Central memory CD4-positive, alpha-beta T cell (primary cell): ENCODE measurements at places on chromosomes 4 and X.

GRCh38 chr4:3190549-3190948 lies 58.4 kb upstream of the MSANTD1 start:
- DNase-seq, result no peak

GRCh38 chrX:41445171-41445570 lies 2.0 kb upstream of the NYX start:
- no peak for DNase-seq

- no peak for DNase-seq
Observed at GRCh38 chr4:104967034-104967401, 179.7 kb upstream of the TET2 start.

- no peak for DNase-seq
Observed at GRCh38 chrX:140762061-140762460, 52.5 kb downstream of the LINC00632 start.

DNA sequence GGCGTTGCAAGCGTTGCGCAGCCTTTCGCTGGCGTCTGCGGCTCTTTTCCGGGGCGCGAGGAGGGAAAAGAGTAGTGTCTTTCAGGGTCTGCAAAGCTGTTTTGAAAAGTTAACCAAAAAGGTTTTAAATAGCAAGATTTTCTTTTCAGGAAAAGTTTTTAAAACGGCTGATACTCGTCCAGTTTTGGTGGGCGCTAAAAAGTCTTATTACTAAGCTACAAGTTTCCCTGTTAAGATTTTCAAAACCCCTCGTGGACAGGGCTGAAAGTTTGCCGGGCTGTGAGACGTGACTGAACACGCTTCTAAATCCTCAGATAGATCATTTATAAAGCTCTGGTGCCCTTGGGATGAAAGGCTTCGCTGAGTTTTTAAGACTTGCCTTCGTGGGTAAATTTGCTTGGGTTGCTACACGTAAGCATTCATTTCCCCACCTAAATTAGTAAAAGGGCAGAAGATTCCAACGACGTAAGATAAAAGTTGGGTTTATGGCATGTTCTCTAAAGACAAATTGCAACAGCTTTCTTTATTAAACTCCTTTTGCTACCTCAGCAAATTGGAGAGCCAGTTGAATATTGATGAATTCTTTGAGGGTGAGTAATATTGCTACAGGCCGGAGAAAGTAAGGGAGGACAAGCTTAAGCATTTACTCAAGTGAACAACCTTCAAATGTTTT lies 91.5 kb downstream of the HPRT1 start:
- DNase-seq, result no peak

DNA sequence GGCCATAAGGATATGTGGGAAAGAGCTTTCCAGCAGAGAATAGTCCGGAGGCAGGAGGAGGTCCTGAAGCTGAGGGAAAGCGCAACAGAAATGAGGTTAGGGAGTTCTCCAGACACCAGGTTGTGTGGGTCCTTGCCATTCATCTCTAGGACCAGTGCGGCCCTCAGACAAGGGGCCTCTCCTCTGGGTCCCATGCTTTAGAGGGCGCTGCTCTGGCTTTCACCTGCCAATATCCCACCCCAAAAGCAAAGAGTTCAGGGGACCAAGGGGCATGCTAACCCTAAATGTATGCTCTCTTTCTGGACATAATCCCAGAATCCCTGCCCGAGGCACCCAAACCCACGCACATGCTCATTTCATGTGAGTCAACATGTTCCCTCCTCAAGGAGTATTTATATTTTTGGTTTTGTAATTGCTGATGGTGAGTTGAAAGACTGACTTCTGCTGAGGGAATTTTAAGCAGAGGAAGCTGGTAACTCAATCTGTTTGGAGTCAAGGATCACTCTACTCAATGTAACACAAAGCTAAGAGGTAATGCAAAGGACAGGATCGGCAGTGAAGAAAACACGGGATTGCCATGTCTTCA lies 14.8 kb downstream of the RPL34 start:
- DNase-seq, result no peak

GRCh38 chr4:20528508-20528907 lies 171.8 kb upstream of the PACRGL start:
- no peak for DNase-seq

DNA sequence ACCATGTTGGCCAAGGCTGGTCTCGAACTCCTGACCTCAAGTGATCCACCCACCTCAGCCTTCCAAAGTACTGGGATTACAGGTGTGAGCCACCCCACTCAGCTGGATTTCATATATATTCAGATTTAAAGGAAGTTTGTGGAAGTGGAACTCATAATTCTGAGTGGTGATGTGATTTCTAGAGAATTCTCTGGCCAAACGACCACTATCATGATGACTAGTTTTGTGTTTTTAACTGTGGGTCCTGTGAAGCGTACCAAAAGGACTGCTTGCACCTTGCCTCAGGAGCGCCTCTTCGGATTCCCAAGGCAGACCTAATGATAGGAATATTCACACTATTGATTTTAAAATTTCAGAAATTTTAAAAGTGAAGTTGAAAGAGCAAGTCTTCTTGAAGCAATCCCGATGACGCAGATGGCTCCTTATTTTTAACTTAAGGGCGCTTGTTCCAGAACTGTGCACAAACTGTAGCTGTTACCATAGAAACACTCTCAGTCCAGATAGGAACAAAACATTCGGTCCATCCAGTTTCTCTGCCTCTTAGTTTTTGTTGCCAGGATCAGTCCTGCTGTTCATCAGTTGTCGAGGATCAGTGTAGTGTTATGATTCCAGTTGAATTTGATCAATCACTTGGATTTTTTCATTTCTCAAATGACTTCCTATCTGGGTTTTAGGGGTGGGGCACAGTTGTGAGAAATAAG lies 51.7 kb upstream of the CLCN4 start:
- no peak for DNase-seq

GRCh38 chrX:129653181-129653970 lies 1.4 kb downstream of the APLN start:
- no peak for DNase-seq

GRCh38 chrX:112819813-112820212 lies 20.8 kb downstream of the AMOT start:
- no peak for DNase-seq

- DNase-seq, result no peak
Observed at GRCh38 chr4:173367285-173367684, 3.5 kb upstream of the SAP30 start.

DNA sequence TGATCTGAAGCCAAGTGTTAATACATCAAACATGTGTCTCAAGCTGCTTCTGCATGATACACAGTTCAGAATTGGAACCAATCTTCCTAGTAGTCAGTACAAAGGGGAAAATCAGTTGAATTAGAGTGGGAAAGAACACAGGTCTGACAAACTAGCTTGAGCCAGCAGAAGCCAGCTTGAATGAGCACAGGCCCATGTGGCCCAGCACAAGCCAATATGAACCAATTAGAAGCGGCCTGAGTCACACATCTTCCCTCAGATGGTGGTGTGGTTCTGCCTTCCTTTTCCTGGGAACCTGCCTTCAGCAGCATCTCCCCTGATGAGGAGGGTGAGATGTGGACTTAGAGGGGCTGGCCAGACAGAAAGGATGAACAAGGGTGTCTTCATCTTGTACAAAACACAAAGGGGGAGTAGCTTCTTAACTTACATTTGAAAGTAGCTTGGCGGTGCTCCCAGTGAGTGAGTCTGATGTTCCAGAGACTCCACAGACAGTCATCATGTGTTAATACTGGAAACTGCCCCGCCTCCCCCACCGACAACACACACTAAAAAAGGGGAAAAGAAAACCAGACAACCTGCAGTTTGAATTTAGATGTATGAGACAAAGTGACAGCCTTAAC lies 72.0 kb downstream of the FRMPD4 start:
- no peak for DNase-seq

GRCh38 chrX:85223359-85223758 lies 20.2 kb downstream of the SATL1 start:
- DNase-seq, result no peak

DNA sequence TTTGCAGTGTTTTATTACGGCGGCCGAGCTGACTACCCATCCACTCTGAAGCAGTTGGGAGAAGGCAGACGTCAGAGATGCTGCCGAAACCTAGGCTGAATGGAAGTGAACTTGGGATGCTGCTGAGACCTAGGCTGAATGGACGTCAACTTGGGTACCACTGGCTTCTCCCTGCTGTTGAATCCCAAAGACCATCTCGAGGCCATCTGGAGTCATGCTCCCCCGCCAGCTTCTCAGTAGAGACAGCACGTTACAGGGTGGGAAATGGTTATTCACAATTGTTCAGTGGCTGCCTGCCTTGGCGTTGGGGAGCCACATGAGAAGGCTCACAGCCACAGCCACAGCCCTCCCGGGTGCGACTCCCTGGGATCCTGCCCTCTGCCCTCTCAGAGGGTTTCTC lies 40.9 kb downstream of the P2RY8 start:
- no peak for DNase-seq

GRCh38 chr4:143391895-143392294 lies 55.2 kb downstream of the GAB1 start:
- DNase-seq, result no peak

GRCh38 chr4:140151699-140152012 lies 2.3 kb downstream of the MAML3 start:
- DNase-seq, result no peak

- DNase-seq, result no peak
Observed at GRCh38 chr4:143344041-143344440, 7.4 kb downstream of the GAB1 start.

GRCh38 chr4:4306920-4307319 lies 16.9 kb downstream of the ZBTB49 start:
- no peak for DNase-seq

DNA sequence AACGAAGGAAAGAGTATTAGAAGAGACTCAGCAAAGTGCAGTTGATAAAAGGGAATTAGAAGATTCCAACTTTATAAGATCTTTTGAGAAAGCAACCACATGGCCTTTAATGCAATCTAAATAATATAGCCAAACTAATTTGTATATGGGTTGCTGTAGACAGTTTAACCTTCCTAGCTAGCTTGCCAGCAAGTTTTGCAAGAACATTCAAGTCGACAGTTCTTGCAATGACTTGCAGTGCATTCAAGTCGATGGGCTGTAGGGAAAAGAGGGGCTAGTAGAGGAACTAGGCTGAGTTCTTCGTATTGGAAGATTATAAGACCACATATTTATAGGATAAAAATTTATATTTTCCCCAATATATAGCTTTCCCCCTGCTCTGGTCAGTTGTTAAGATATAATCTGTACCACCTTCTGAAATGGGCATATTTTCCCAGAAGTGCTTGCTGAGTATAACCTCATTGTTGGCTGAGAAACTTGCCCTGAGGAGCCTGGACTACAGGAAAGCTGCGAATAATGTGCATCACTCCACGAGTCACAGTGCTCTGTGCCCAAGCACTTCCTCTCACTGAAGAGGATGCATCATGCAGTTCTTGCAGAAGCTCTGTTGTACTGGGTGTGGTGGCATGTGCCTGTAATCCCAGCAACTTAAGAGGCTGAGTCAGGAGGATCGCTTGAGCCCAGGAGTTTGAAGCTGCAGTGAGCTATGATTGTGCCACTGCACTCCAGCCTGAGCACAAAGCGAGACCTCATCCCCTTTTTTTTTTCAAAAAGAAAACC lies 56.7 kb downstream of the DOCK11 start:
- DNase-seq, result no peak

- DNase-seq, result no peak
Observed at GRCh38 chr4:114343015-114343414, 255.6 kb upstream of the UGT8 start.

DNA sequence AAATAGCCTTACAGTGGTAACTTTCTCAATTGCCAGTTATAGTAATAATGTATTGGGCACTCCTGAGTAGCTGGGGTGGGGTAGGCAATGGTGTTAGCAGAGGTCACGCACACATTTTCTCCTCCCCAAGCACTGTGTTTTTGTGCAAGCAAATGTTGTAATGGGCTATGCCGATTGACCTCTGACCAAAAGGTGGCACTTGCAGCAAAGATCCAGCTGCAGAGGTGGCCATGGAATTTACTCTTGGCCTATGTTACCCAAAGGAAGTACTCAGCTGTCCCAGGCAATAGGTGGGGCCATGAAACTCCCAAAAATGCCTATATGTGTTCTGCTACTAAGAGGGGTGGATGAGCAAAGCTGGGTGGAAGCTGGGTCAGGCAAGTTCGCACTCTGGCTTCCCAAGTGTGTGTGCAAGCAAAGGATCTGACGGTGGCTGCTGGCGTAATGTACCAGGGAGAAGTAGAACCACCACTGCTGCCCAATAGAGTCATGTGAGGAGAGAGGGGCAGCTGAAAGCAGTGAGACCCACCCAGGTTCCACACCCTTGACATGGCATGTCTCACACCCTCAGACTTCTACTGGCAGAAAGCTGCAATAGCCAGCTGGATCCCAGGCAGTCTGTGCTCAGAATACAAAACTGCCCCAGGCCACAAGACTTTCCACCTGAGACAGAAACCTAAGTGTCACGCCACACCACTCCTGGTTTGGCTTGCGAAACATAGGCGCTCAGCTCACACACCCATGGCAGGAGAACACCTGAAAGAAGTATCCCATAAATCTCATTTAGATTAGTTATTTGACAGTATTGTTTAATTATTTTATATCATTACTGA lies 353.3 kb upstream of the EMCN start:
- no peak for DNase-seq

DNA sequence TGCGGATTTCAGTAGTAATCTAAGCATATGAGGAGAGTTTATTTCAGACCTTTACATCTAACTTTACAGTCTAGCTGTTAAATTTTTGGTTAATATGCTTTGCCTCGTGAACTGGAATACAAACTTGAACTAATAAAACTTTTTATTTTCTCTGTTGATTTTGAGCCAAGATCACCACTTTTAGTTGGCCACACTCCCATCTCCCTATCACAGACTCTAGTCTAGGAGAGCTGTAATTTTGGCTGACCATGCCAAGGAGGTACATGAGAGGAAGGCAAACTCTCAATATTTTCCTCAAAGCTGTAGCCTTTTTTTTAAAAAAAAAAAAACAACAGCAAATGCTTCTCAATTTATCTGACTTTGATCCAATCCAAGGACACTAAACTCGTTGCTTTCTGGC lies 597.5 kb upstream of the PCDH7 start:
- DNase-seq, result no peak

DNA sequence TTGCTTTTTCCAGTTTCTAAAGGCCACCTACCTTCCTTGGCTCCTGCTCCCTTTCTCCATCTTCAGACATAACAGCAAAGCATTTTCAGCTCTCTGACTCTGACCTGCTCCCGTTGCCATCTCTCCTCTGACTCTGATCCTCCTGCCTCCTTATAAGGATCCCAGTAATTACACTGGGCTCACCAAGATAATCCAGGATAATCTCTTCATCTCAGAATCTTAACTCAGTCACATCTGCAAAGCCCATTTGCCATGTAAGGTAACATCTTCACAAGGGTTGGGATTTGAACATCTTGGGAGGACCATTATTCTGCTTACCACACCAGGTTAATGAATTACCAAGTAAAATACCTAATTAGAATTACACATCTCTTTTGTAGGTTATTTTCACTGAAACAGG lies 41.3 kb upstream of the MAGED1 start:
- no peak for DNase-seq

GRCh38 chrX:24260842-24261550 lies 52.9 kb downstream of the SUPT20HL2 start:
- DNase-seq, result no peak

DNA sequence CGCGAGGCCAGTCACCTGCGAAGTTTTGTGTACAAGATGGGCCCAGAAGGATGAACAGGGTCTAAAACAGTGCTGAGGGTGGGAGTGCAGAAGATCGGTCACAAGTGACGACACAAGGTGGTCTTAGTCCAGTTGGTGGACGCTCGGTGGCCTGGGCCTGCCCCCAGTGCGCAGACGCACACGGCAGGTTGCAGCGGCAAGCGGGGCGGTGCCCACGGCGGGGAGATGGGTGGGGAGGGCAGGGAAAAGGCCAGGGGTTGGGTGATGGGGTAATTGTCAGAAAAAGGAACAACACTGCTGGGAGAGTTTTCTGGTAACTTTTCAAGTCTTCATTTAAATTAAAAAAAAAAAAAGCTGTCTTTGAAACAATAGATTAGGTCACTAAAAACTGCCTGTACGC lies 1.0 kb upstream of the PRDX4 start:
- no peak for DNase-seq

- no peak for DNase-seq
Observed at GRCh38 chr4:187098429-187098828, 374.8 kb upstream of the FAT1 start.
